ENCODE measurements at places on chromosomes 3 and 15.

DNA sequence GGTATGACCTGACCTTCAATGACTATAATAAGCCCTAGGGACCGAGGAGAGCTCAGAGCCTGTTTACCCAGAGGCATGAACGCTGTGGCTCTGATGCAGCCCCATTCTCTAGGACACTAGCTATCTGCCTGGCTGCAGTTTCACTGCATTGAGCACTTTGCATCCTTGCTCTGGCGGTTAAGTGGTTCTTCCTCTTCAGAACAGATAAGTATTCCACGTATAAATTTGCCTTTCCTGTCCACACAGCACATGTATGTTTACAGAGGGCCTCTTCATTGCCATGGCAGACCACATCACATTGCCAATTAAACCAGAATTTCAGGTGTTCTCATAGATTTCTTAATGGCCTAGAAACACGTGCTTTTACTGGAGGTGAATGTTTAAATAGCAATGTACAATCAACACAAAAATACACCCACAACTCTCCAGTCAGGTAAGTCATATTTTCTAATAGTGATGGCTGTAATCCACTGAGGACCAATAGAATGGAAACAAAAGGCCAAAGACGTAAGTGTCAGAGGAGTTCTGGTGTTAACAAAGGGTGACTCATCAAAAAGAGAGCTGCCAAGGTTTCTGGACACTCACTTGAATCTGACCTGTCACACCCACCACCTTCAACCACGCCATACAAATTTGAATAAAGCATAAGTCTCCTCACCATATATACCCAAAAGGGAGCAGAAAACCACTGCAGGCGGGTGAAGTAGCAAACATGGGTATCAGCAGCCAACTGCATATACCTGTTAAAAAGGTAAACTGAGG is 553.4 kb downstream of the OCA2 start:
- no peak for DNase-seq

- DNase-seq = no peak
Measured at GRCh38 chr3:147775816-147776530, 366.8 kb downstream of the ZIC1 start.

DNA sequence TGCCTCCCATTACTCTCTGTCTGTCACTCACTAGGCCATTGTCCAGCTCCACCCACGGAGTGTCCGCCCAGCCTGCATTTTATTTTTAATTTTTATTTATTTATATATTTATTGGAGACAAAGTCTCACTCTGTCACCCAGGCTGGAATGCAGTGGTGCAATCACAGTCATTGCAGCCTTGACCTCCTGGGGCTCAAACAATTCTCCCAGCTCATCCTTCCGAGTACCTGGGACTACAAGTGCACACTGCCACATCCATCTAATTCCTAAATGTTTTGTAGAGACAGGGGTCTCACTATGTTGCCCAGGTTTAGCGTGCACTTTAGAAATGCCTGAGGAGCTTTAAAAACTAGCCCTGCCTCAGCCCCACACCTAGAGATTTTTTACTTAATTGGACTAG is 141.5 kb downstream of the LIPC start:
- no peak for DNase-seq

GRCh38 chr15:54816401-54816800 is 380.3 kb downstream of the RSL24D1 start:
- DNase-seq = no peak

DNA sequence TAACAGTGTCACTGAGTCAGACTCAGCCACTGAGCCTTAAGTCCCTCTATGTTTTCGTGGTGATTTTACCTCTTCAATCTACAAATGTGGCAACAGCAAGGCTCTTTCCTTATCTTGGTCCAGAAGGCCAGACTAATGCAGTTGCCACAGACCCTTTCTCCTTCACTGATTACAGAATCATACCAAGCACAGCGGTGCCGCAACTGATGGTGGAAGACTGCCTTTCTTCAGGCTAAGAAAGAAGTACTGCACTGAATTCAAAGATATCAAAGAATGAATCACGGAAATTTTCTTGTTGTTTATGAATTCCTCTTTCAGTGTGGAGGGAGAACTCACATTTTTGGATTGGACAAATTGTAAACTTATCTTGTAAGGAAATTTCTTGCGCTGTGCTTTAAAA is 18.6 kb downstream of the DCP1A start:
- no peak for DNase-seq

DNA sequence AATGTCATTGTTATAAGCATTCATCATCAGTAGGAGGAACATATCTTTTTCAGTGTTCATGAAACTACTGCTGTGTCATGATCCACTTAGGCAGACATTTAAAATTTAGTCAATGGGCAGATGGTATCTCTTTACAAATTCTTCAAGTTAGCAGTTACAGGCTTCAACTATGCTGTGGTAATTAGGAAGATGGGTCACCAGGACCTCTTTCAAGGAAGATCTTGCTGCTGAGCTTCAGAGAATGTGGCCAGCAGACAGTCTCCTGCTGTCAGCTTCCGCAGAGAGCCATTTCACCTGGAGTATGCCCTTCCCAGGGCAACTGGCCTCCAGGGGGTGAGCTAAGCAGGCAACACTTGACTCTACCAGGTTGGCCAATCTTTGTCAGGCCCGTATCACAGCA is 19.4 kb downstream of the IFT57 start:
- no peak for DNase-seq

DNA sequence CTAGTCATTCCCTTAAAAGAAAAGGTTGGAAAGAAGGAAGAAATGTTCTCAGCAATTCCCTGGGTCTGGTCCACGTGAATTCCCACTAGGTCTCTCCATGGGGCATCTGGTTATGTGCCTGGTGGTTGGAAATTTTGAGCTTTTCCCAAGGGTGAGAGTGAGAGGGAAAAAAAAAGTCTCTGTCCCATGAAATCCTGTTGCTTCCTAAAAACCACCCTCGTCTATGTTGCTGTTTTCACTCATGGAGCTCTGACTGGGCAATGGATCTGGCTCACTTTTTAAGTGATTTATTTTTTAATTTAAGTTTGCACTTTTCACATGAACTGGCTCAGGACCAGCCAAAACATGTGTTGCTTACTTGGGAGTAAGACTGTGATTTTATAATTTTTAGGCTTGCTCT is 190.1 kb downstream of the CHST2 start:
- DNase-seq = no peak

DNA sequence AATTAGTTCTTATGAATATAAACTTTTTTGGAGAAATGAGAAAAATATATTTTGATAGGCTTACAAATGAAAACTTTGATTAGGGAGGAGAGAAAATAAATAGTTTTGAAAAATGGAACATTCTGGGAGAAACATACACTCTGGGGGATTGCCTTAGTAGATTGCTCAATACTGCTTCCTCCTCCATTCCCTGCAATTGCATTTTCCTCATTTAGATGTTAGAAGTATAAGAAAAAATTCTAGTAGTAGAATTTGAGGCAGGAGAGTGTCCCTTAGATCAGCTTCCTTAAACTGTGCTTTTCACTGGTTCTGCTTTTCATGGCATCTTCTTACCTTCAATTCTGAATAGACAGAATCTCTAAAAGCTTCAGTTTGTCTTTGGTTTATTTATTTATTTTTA is 46.2 kb upstream of the CTDSPL2 start:
- DNase-seq = no peak

GRCh38 chr3:41688595-41689380 is 273.1 kb downstream of the ULK4 start:
- DNase-seq = no peak

DNA sequence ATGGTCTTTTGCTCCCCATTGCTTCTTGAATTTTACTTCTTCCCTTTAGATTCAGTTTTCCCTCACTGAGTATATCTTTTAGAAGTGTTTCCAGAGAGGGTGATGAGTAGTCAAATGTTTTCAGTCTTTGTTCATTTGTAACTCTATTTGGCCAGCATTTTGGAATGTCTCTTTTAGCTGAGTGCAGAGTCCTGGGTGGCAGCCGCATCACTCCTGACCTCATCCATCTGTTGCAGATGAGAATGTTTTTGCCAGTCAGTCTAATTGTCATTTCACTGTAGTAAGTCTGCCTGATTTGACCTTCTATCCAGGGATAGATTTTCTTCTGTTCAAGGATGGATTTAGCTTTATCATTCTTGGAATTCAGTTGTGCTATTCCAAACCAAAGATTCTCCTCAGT is 7.3 kb downstream of the SRPRB start:
- no peak for DNase-seq

DNA sequence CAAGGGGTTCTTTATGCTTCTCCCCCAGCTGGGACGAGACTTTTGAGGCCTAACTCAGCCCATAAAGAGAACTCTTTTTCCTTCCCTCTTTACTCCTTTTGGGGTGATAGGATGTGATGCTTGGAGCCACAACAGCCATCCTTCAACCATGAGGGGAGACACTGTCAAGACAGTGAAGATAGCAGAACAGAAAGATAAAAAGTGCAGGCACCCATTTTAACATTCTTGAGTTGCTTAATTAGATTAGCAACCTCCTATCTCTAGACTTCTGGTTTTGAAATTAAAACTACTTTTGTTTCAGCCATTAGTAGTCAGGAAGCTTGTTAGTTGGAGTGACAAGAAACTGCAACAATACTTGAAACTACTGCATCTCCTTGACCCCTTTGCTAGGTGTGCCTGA is 6.5 kb downstream of the GPR27 start:
- DNase-seq = no peak

GRCh38 chr15:93974804-93975481 is 256.4 kb upstream of the MCTP2 start:
- no peak for DNase-seq

GRCh38 chr3:13332158-13332557 is 88.0 kb downstream of the NUP210 start:
- no peak for DNase-seq

DNA sequence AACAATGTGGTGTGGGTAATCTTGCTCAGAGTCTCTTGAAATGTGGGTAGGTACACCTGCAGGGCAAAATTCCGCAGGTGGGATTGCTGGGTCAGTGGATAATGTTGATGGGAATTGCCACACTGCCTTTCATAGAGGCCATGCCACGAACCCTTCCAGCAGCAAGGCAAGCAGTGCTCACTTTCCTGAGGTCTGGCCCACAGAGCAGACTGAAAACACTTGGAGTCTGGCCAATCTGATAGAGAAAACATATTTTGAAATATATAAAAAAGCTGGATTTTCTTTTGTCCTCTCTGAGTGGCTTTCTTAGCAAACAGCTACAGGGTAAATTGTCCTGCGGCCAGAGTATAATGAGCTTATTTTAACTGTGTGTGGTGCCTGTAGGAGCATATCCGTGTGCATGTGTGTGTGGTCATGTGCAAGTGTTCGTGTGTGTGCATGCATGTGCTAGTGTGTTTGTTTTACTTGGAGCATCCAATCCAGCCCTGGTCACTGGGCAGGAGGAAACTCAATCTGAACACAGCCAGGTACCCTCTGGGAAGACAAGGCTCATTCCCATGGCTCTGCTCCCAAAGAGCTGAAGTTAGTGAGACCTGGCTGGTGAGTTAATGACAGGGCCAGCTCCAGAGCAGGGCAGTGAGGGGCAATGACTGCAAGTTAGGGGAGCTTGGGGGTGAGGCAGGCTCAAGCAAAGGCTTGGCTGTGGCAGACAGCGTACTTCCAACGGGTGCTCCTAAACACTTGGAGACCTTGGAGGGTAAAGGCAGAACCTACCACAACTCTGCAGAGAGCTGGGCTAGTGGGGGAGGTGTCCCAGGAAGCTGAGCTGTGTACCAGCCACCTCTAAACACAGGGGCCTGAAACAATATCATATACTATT is 91.3 kb downstream of the PLXNA1 start:
- no peak for DNase-seq

DNA sequence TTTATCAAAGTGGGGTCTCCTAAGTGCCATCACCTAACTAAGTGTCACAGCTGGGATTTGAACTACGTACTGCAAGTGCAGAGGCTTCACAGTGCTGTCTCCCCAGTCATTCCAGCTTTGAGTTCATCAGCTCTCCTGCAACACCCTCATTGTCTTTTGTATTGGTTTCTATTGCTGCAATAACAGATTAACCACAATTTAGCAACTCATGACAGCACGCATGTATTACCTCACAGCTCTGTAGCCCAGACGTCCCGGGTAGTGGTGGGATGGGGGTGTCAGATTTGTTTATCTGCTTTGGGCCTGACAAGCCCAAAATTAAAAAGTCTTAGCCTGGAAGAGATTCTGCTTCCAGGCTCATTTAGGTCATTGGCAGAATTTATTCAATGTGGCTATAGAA is 220.5 kb upstream of the LRRN1 start:
- no peak for DNase-seq

- peak; percentile 42 for DNase-seq
Measured at GRCh38 chr3:143849854-143850549, 1.7 kb upstream of the SLC9A9 start.

GRCh38 chr3:124034016-124034843 is 42.3 kb upstream of the ROPN1 start:
- no peak for DNase-seq

DNA sequence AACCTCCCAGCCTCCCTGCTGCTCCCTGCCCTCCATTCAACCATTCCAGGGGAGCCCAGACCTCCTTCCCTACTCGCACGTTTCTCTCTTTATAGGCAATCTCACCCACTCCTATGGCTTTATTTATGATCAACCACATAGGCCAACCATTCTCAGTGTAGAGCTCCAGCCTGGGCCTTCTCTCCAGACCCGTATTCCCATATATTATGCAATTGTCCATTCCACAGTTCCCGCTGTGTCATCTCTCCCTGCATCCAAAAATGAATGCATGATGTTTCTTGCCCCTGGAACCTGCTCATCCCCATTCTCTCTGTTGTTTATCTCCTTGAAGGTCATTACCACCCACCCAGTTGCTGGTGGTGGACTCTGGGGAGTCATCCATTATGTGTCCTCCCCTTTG is 140.7 kb downstream of the LIPC start:
- no peak for DNase-seq

DNA sequence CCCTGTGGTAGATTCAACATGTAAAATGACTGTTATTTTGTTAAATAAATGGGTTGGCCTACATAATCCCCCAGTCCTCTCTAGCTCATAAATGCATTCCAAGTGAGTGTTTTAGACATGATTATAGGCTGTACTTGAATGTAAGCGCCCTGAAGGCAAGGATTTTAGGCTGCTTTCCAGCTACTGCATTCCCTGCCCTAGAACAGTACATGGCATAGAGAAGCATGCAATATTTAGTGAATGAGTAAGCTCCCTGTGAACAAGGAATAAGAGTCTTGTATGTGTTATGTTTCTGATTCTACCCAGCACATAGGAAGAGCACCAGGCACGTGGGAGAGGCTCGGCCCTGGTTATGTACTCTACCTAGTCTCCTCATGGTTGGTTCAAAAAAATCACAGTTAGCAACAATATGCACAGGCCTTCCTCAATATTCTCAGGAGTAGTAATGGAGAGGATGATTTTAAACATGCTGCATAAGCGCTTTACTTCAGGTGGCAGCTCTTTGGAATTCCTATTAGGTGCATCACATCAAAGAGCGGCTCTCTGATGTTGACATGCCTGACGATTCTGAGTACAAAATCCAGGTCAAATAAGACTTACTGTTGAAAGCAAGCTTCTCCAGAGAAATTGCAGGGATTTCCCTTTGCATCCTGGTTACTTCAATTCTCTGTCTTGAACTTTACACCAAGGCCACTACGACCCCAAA is 456.6 kb downstream of the MAGI1 start:
- DNase-seq = no peak

DNA sequence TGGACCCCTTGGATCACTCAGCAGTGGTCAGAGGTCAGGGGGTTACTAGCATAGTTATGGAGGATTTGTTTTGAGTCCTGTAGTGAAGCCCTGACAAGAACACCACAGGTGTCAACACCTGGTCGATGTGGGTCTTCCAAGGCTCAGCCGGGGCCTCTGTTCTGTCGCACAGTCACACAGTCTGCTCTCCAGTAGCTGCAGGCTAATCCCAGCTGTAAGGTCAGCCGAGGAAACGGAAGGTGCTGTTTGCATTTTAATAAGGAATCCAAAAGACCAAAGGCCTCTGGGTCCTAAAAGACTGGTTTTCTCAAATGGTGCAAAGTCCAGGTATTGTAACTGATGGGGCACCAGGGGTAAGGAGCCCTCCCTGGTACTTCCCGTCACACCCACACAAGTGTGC is 71.7 kb downstream of the RPLP1 start:
- no peak for DNase-seq
